Bladder microvascular endothelial cell (primary cell): ENCODE measurements at places on chromosomes 12 and 14. TPM values are rescaled to one million over a fixed set of nuclear protein-coding genes. Genes with fewer than 3 reads are reported as not detected.

The OR4E2 gene
- not detected in 2 replicates for total RNA-seq

The TPPP2 gene
- not detected in 2 replicates for total RNA-seq

The MYH6 gene
- not detected in 2 replicates for total RNA-seq

The RPGRIP1 gene
- under 0.01 and 0.19 TPM in 2 replicates for total RNA-seq

The HOXC12 gene
- total RNA-seq: not detected in 2 replicates

The TAMALIN gene
- total RNA-seq: 32.1 and 46.0 TPM in 2 replicates

The DNAI7 gene
- 0.13 TPM in 1 of 2 replicates, not detected in the other for total RNA-seq

The CFAP251 gene
- 1.1 and 5.9 TPM in 2 replicates for total RNA-seq

The DENND5B gene
- 5.2 and 16.6 TPM in 2 replicates for total RNA-seq
